ENCODE measurements at places on chromosomes 1 and 21. TPM values are rescaled to one million over a fixed set of nuclear protein-coding genes. Genes with fewer than 3 reads are reported as not detected.

GRCh38 chr1:110390096-110390495 lies 730 bp downstream of the SLC16A4 start:
- H3K4me3 ChIP-seq: peak overlapping the region; percentile 55
- H3K4me1 ChIP-seq: peaks cover 5% of the 10 kb centered on the region
- DNase-seq: peak; percentile 21
- peak overlapping the region; percentile 84 for H3K27ac ChIP-seq
- H3K27me3 ChIP-seq: no peaks in the 10 kb centered on the region

ANGPTL3 gene
- total RNA-seq: not detected

ANKRD34A gene
- 13.6 TPM for total RNA-seq

C1orf210 gene
- total RNA-seq: not detected

GRCh38 chr21:36005018-36005417 lies 55.3 kb downstream of the SETD4 start:
- no peak overlapping the region for H3K4me3 ChIP-seq
- no peak for DNase-seq
- H3K27ac ChIP-seq: no peak overlapping the region
- no peaks in the 10 kb centered on the region for H3K36me3 ChIP-seq
- no peaks in the 10 kb centered on the region for H3K27me3 ChIP-seq
- no peaks in the 10 kb centered on the region for H3K4me1 ChIP-seq

OR14K1 gene
- not detected for total RNA-seq

DNA sequence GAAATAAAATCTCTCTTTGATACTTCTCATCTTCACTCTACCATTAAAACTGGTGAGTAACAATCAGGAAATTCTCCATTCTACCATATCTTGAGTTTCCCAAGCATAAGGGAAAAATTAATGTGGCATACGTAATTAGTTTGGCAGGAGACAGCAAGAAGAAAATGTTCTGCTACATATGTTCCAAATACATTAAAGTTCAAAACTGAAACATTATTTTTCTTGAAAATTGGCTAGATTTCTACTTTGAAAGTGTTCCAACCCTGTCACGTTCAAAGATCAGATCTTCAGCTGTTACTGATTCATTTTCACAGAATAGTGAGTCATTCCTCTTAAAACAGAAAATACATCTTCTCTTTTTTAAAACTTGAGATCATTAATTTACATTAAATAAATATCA lies 48.5 kb downstream of the PIGK start:
- no peaks in the 10 kb centered on the region for H3K4me1 ChIP-seq
- no peak overlapping the region for H3K27ac ChIP-seq
- no peak for DNase-seq
- no peak overlapping the region for H3K4me3 ChIP-seq
- H3K36me3 ChIP-seq: no peaks in the 10 kb centered on the region

EEIG2 gene
- 9.6 TPM for total RNA-seq

GRCh38 chr1:114495486-114495885 lies 15.5 kb downstream of the TRIM33 start:
- no peak for DNase-seq
- H3K27me3 ChIP-seq: no peaks in the 10 kb centered on the region
- no peak overlapping the region for H3K4me3 ChIP-seq
- H3K4me1 ChIP-seq: peaks cover 17% of the 10 kb centered on the region

- H3K27ac ChIP-seq: no peak overlapping the region
- H3K4me1 ChIP-seq: no peaks in the 10 kb centered on the region
- H3K27me3 ChIP-seq: no peaks in the 10 kb centered on the region
These were observed 127.2 kb downstream of the ZSCAN20 start for GRCh38 chr1:33599516-33600115.

HSD11B1 gene
- 0.32 TPM for total RNA-seq

DNA sequence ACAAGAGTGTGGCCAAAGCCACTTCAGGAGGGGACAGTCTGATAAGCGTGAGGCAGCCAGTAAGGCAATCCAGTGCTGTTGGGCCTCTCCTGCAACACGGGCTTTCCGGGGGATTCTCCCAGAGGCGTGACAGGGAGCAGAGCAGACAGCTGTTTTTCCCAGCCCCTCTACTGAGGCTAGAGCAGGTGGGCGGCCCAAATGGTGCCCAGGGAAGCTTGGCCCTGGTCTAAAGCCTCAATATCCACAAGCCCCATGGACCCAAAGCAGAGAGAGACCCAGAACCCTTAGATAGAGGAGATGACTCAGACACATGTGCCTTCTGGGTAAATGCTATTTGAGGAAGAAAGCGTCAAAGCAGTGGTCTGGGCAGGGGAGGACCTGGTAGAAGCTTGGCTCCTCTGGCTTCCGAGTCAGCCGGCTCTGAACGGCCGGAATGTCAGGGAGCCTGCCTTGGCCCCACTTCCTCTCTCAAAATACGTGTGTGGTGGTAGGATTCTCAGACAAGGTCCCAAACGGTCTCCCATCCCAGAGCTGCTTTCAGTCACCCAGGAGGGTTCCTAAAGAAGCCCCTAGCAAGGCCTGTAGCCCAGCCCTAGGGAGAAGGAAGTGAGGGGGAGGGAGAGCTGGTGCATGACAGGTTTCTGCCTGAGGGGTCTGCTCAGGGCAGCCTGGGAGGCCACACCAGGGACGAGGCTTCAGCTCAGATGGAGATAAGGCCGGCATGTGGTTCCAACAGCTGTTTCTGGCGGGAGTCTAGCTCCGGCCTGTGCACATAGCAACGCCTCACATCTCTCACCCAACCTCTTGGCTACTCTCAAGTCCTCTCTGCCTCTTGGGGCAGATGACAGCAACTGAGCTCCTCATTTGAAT lies 28.8 kb downstream of the PIK3C2B start:
- no peaks in the 10 kb centered on the region for H3K27me3 ChIP-seq
- H3K4me3 ChIP-seq: peak overlapping the region; percentile 50
- peak; percentile 44 for DNase-seq

WNT3A gene
- total RNA-seq: not detected

DNA sequence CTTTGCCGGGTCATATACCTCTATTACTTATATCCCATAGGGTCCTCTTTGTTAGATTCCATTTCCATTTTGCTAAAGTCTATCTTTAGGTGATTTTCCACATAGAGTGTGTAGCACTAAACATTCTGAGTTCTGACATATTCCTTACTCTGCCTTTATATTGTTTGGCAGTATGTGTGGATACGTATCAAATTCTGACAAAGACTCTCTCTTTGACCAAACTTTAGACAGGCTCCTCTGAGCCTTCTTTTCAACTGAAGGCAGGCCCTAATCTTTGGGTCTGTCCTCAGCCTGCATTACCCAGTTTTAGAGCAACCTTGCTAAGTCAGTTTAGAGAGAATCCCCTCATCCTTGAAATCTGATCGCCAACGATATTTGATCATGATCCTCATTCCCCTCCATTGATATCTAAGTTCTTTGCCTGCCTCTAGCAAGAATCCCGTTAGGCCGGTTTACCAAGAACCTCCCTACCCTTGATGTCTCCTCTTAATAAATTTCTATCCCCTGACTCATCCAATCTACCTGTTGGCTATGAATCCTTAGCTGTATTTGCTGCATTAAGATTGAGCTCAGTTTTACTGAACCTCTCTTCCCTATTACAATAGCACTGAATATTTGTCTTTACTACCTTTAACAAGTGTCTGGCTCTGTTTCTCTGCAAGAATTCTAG lies 10.4 kb upstream of the PPT1 start:
- no peaks in the 10 kb centered on the region for H3K36me3 ChIP-seq
- DNase-seq: no peak
- H3K4me1 ChIP-seq: no peaks in the 10 kb centered on the region
- no peaks in the 10 kb centered on the region for H3K27me3 ChIP-seq
- no peak overlapping the region for H3K27ac ChIP-seq

SPATA21 gene
- not detected for total RNA-seq

DNA sequence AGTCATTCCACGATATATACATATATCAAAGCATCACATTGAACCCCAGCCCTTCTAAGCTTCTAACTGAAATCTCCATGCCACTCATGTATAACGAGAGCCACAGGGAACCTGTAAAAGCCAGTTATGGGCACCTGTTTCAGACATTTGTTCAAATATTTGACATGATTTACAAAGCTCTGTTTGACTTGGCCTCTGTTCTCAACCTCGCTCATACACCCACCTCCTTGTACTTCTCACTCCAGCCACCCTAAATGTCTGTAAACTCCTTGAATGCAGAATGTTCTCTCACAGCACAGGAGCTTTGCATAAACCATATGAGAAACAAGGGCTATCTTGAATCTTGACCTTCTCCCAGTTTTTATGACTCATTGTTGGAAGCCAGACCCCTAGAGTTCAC lies 36.9 kb upstream of the CD2 start:
- no peak overlapping the region for H3K27ac ChIP-seq
- H3K36me3 ChIP-seq: no peaks in the 10 kb centered on the region
- no peaks in the 10 kb centered on the region for H3K27me3 ChIP-seq
- H3K4me3 ChIP-seq: no peak overlapping the region
- DNase-seq: no peak
- no peaks in the 10 kb centered on the region for H3K4me1 ChIP-seq

HMGN2 gene
- 97.7 TPM for total RNA-seq

NR5A2 gene
- total RNA-seq: 12.7 TPM

GRCh38 chr1:92447033-92447681 lies 39.6 kb downstream of the GFI1 start:
- no peak for DNase-seq
- H3K4me3 ChIP-seq: no peak overlapping the region
- H3K27ac ChIP-seq: no peak overlapping the region
- no peaks in the 10 kb centered on the region for H3K36me3 ChIP-seq
- no peaks in the 10 kb centered on the region for H3K27me3 ChIP-seq

GRCh38 chr1:36222481-36223380 lies 1.5 kb upstream of the THRAP3 start:
- H3K27ac ChIP-seq: peak overlapping the region; percentile 82
- H3K4me1 ChIP-seq: peaks cover 9% of the 10 kb centered on the region
- H3K27me3 ChIP-seq: no peaks in the 10 kb centered on the region
- peak overlapping the region; percentile 67 for H3K4me3 ChIP-seq

GRCh38 chr21:38986406-38986805 lies 180.7 kb downstream of the ETS2 start:
- peaks cover 25% of the 10 kb centered on the region for H3K4me1 ChIP-seq
- no peak overlapping the region for H3K4me3 ChIP-seq
- H3K27ac ChIP-seq: no peak overlapping the region
- no peaks in the 10 kb centered on the region for H3K27me3 ChIP-seq
- no peak for DNase-seq

GJA5 gene
- total RNA-seq: 49.7 TPM

- DNase-seq: no peak
- peak overlapping the region; percentile 86 for H3K27ac ChIP-seq
- H3K4me1 ChIP-seq: peaks cover 67% of the 10 kb centered on the region
- H3K4me3 ChIP-seq: no peak overlapping the region
- no peaks in the 10 kb centered on the region for H3K36me3 ChIP-seq
- H3K27me3 ChIP-seq: no peaks in the 10 kb centered on the region
These were observed 14.5 kb downstream of the AHDC1 start for GRCh38 chr1:27589441-27589840.

PIGM gene
- total RNA-seq: 6.1 TPM

Measured in ascending aorta (tissue), 2 donors.